Activated naive CD8-positive, alpha-beta T cell treated with anti-CD3 and anti-CD28 coated beads, Interleukin-2, amount 10 ng/mL, durations not matched to agents 7 days and 5 days (primary cell): ENCODE measurements at places on chromosomes 7 and 10. TPM values are rescaled to one million over a fixed set of nuclear protein-coding genes. Genes with fewer than 3 reads are reported as not detected.

DNA sequence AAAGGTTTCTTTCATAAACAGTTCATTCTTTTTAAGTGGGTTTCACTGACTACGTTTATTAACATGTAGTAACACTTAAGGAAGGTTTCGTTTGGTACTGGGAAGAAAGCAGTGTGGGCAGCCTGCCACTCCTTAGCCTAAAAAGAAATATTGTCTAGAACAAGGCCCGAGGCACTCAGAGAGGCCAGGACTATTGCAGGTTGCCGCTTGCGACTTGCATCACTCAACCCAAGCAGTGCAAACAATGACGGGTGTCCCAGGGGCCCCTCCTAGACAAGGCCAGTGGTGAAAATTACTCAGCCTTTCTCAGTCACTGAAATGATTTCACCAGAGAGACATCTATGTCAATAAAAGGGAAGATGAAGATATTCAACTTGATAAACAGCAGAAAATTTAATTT is 243.9 kb downstream of the SNX13 start:
- DNase-seq, result no peak
- no peaks in the 10 kb centered on the region for H3K27me3 ChIP-seq
- no peak overlapping the region for H3K4me3 ChIP-seq
- H3K27ac ChIP-seq, result no peak overlapping the region

- DNase-seq, result no peak
- no peaks in the 10 kb centered on the region for H3K27me3 ChIP-seq
- no peaks in the 10 kb centered on the region for H3K36me3 ChIP-seq
- no peak overlapping the region for H3K4me3 ChIP-seq
- H3K27ac ChIP-seq, result no peak overlapping the region
These were observed 837.8 kb upstream of the COBL start for GRCh38 chr7:52154382-52154781.

Gene THSD7A
- total RNA-seq, result not detected

Gene PVRIG
- total RNA-seq, result 86.1 TPM

Gene CALHM1
- total RNA-seq, result 0.74 TPM
